ENCODE measurements at places on chromosomes 13 and 19. TPM values are rescaled to one million over a fixed set of nuclear protein-coding genes. Genes with fewer than 3 reads are reported as not detected.

FGF22 gene
- total RNA-seq = not detected

DNA sequence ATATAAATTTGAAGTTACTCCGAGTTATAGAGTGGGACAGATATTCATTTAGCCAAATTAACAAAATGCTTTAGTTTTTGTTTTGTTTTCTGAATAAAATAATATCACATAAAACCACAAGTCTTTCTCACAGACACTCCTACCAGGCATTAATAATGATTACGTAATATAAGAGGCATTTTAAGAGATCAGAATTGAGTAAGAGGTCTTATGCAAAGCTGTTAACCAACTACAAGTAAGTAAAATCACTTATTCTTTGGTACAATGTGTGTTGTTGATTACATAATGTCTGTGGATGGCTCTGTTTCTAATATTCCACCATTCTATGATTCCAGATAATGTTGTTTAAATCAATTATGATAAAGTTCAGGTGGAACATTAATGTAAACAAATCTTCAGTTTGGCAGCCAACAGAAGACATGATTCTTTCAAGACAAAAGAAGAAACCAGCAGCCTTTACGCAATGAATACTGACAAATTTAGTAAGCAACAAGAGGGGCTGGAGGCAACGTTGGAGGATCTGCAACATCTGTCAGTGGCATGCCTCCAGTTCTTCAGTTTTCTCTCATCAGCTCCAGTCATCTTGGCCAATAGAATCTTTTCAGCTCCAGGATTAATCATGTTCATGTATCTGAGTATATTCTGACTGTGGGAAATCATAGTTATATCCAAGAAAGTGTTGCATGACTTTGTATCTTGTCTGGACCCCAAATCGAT, 403.8 kb downstream of the SLITRK5 start:
- no peak for DNase-seq

DCT gene
- total RNA-seq = not detected

IZUMO1 gene
- 1.2 TPM for total RNA-seq

IL12RB1 gene
- total RNA-seq = not detected

RYR1 gene
- total RNA-seq = not detected

LDLR gene
- 175 TPM for total RNA-seq

Measured in endothelial cell of umbilical vein (primary cell).